Occipital lobe (tissue), 3 donors: ENCODE measurements at places on chromosomes 11 and 22.

DNA sequence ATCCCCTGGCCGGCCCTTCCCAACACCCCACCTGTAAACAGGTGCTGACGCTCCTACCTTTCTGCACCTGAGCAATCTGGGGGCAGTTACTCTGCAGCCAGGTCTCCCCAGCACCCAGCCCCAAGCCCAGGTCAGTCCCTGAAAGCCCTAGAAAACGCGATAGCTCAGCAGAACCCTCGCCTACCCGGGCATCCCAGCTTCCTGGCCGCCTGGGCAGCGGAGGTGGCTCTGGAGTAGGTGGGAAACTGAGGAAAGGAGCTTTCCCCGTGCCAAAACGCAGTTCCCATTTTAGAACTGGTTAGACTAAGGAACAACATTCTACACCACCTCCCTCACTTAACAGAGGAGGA is 445 bp downstream of the SYTL2 start:
- DNase-seq: peak; percentile 15

DNA sequence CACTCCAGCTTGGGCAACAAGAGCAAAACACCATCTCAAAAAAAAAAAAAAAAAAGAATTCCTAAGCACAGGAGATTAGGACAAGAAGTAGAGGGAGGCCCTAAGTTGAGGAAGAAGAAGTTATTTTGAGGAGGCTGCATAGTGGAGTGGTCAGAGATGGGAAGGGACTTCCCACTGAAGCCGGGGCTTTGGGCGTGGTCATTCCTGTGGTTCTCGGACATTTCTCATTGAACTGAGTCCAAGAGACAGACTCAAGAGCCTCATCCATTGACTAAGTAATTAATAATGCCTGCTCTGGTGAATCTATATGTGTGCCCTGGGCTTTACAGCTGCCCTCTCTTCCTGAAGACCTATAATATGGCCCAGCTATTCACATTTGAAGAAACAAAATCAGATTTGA is 53.2 kb upstream of the FTH1 start:
- DNase-seq: no peak

DNA sequence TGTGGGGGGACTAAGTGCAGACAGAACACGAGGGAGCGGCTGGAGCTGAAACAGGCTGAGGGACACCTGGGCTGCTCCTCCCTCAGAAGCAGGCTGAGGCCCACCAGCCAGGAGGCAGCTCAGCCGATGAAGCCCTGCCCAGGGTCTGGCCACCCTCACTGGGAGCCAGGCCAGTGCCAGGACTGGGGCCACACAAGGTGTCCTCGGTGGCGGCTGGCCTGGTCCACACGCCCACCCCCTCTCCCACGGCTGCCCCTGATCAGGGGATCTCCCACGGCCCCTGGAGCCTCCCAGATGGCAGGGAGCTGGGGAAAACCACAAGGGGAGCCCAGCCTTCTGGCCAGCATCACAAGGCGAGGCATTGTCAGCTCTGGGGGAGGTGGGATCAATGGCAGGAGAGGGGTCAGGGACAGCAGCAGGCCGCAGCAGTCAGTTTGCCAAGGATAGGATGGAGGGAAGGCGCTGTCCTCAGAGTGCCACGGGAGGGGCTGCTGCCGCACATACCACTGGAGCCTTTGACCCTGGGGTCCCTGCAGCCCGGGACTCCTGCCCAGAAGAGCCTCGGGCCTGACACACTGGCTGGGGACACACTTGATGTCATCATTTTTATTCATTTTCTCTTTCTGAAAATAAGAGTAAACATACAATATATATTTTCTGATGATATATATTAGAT is 11.7 kb upstream of the RASL10A start:
- no peak for DNase-seq

DNA sequence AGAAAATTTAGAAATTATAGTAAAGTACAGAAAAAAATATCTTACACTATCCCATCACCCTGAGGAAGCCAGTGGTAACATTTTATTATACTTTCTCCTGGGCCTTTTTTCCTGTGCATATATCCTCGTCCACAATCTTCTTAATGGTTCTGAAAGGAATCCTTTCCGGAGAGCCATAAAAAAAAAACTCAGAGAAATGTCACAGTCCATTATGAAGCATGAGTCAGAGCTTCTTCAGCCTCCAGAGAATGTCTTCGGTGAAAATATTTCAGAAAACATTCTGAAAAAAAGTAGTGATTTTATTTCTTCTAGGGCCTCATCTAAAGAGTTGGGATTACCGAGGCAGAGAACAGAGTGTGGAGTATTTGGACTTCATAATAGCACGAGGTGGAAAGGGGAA is 163.4 kb downstream of the INSC start:
- no peak for DNase-seq

DNA sequence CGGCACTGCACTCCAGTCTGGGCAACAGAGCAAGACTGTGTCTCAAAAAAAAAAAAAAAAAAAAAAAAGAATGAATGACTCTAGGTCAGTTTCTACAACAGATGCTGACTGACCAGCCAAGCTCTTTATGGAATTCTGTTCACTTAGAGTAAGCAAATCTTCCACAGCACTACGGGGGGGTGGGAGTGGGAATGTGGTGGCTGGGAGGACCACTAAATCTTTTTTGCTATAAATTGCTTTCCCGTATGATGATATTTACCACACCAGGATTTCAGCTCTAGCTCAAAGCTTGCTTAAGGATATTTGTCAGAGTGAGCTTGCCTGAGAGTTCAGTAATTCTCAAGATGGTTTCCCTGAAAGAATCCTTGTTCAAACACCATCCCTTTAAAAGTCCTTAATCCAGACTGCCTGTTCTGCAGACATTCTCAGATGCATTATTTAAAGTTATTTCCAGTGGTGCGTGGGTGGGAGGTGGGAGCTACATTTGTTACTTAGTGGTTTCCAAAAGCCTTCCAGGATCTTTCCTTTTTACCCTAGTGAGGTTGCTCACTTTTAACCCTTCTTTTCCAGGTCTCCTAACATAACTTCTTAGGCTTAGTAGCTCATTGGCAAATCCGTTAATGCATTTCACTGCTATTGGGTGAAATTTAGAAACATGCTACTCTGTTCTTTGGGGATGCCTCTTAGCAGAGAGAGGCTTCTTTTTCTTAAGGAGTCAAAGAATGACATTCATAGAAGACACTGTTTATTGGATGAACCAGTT is 65.9 kb downstream of the UBASH3B start:
- no peak for DNase-seq

DNA sequence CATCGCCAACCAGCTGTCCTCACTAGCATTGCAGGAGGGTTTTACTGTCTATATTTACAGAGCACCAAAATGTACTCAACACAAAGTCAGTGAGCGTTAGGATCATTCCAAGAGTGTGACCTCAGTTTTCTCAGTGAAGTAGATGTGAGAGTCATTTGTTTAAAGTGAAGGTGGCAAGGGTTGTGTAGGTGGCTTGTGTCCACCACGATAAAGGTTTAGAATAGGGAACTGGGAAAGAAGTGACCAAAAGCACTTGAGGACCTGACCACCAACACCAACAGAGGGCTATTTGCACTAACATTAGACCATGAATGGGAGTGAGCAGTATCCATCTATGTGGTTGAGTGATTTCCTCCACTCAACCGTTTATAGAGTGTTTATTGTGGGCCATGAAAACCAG is 152.5 kb upstream of the POU2AF2 start:
- no peak for DNase-seq

- DNase-seq: no peak
Measured at GRCh38 chr11:62433904-62434276, 15.1 kb downstream of the SCGB1A1 start.

- no peak for DNase-seq
Measured at GRCh38 chr11:118082880-118083552, 3.7 kb downstream of the SMIM35 start.

DNA sequence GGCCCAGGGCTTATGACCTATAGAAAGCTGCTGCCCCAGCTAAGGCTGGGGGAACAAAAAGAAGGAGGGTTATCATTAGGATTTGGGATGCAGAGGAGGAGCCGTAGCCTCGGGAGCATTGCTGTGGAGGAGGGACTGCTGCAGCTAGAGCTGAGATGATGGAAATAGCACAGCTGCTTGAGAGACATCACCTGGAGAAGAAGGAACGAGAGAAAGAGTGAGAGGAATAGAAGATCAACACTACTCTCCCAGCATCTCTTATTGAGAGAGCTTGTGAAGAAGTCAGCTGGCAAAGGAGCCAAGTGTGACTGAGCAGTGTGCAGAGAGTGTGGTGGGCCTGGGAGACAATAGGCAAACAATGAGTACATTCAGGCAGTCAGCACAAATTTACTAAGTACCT is 100.7 kb upstream of the PLET1 start:
- DNase-seq: no peak

GRCh38 chr11:69437001-69437875 is 44.2 kb upstream of the LINC01488 start:
- DNase-seq: no peak

DNA sequence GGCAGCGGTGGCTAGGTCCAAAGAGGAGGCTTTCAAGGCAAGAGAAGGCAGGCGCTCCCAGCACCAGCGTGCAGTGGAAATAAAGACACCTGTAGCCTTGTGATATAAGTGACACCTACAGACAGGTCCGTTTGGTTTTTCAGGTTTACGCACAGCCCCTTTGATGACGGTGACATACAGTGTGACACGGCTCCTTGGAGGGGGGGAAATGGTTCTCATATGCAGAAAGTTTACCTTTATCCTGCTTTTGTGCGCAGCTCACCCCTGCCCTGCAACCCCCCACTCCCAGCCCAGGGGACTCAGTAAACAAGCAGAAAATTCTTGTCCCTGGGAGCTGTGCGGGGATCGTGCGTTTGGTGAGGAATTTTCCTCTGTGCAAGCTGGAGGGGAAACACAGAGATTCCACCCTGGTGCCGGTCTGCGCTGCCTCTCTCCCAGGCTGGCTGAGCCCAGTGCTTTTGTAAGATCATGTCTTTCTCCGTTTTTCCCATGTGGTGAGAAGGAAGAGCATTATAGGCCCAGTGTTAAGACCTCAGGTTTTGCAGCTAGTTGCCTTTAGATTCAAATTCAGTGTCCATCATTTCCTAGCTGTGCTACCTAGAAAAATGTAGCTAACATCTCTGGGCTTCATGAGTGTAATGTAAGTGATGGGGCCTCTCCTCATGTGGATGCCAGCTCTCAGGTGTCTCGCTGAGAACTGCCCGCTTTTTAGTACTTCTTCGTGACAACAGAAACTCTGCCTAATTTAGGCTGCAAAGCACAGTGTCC is at the start of gene ELF5:
Gene ELF5 (minus strand): TSS at position 113 of the 768 bp plus-strand sequence. CDS start 8,045 bp downstream, outside the sequence.
- no peak for DNase-seq

GRCh38 chr11:117220568-117220967 is 11.3 kb downstream of the PCSK7 start:
- no peak for DNase-seq

DNA sequence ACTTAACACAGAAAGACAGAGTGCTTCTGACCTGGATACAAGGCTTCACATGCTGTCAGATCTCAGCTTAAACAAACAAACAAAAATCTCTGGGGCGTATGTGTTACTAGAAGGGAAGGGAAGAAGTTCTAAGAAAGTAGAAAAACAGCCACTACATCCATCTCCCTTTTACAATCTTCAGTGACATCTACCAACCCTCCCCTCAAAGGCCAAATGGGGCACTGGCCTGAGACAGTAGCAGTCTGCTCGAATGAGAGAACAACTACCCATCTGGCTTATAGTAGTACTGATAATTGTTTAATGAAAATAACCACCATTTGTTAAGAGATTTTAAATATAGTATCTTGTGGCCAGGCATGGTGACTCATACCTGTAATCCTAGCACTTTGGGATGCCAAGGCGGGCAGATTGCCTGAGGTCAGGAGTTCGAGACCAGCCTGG is 29.4 kb downstream of the CCDC83 start:
- DNase-seq: no peak

- DNase-seq: no peak
Measured at GRCh38 chr11:19225581-19225980, 15.2 kb downstream of the E2F8 start.
